ENCODE measurements at places on chromosomes 4 and X.
A peak's percentile ranks its signal among the peaks of the same experiment; 100 is the strongest.

GRCh38 chr4:67743194-67743593 is 11.0 kb downstream of the GNRHR start:
- no peak for DNase-seq

DNA sequence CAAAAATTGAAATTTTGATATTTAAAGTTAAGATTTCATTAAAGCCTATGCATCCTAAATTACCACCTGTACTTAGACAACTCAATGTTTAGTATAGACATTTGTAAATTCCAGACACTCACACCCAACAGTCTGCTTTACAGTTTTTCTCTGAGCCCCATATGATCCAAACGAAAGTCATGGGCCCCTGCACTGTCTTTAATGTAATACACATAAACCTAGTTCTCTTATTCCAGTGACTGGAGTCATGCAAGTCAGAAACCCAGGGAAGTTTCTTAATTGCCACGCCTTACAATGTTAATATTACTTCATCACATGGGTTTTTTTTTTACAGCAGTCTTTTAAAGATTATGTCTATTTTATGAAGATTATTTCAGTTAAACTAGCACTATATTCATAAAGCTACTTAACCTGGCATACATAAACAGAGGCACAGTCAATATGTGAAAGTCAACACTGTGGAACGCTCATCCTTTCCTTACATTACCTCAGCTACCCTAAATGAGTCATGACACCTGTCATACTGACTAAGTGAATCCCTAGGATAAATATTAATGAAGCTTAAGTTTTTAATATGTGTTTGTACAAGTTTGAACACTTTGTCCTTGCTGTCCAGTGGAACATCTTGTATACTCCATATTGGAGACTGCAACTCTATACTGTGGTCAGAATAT is 67.7 kb upstream of the H2AZ1 start:
- DNase-seq, result no peak

GRCh38 chr4:93018806-93019205 is 715.0 kb downstream of the GRID2 start:
- no peak for DNase-seq

- no peak for DNase-seq
These were observed 92.5 kb upstream of the EDA2R start for GRCh38 chrX:66731398-66731797.

DNA sequence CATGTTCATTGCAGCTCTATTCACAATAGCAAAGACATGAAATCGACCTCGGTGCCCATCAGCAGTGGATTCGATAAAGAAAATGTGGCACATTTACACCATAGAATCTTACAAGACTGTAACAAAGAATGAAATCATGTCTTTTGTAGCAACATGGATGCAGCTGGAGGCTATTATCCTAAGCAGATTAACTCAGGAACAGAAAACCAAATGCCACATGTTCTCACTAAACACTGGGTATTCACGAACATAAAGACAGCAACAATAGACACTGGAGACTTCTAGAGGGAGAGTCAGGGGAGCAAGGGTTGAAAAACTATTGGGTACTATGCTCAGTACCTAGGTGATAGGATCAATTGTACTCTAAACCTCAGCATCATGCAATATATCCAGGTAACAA is 180.5 kb downstream of the PPP1R2C start:
- no peak for DNase-seq

GRCh38 chrX:24204331-24204730 is 54.8 kb downstream of the ZFX start:
- no peak for DNase-seq

DNA sequence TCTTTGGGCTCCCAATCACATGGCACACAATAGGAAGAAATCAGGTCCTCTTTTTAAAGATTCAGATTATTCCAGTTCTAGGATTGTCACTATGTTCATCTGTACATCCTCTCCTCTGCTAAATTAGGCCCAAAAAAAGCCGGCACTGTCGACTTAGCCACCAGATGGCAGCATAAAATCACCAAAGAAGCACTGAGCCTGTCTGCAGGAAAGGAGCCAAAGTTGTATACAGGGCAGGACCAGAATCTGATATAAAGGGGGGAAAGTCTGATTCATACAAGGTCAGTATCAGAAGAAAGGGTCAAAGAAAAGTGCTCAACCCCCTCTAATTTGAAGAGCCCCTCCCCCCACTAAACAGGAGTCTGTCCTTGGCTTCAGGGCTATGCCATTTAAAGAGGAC is 292.5 kb downstream of the CHIC1 start:
- DNase-seq, result peak; percentile 58

- no peak for DNase-seq
These were observed 29.7 kb upstream of the LNX1 start for GRCh38 chr4:53620956-53621355.

GRCh38 chrX:46831765-46832327 is 5.0 kb upstream of the RP2 start:
- DNase-seq, result no peak

- DNase-seq, result no peak
These were observed 225.3 kb upstream of the CXorf66 start for GRCh38 chrX:140190441-140191108.

GRCh38 chrX:39961441-39961840 is 136.3 kb downstream of the BCOR start:
- DNase-seq, result no peak

DNA sequence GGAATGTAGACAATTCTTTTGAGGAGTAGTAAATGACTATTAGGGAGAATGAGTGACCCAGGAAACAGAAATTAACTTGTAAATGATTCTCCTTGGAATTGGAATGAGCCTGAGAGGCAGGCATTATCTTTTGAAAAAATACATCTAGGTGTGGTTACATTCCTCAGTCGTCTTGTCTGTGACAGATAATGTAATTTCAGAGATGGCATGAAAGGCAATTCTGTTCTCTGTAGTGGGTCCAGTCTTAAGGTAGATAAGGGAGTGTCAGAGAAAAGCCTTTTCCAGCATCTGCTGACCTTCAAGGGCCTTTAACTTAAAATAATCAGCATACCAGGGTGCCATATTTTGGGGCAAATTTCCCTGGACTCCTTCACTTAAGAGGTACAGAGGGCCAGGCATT is 35.1 kb downstream of the HERC6 start:
- no peak for DNase-seq

Data from Calu3 (cell line).